ENCODE measurements at places on chromosomes 1 and 21.

GRCh38 chr1:17635276-17635675, 95.8 kb downstream of the ARHGEF10L start:
- no peak for DNase-seq

- DNase-seq: no peak
Measured at GRCh38 chr1:51969038-51969705, 21.3 kb downstream of the RAB3B start.

DNA sequence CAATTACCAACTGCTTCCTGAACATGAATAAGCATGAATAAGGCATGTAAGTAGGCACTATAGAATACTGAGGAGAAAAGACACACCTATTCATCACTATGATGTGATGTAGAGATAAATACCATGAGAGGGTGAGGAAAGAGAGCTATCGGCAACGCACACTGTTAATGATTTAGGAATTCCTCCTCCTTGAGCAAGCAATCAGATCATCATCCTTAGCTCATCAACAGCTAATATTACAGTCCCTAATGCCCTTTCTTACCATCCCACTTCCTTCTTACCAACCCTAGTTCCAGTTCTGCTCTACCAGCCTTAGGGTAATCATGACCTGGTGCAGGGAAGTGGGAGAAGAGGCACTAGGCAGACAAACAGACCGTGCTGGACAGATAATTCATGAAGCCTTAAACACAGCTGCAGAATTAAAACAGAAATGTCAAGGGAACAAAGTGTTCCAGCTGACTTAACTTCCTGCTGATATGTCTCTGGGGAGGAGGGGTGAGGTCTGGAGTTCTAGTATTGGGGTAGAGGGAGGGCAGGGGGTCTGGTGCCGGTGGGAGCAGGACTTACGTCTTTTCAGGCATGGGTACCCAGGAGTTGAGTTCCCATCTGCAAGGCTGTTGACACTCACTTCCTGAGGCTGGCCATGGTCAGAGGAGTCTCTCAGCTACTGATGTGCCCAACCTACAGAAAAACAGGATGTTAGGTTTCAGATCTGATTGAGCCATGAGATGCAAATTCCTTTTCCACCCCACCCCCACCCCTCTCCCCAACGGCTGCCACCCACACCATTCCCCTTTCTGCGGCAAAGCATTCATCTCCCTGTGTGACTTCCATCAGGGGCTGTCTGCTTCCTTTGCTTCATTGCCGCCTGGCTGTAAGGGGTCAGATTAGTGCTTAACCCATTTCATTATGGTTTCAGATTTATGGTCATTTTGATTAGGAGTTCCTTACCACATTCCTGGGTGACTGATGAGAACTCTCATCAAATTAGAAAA, 12.6 kb upstream of the RCSD1 start:
- DNase-seq: no peak

GRCh38 chr1:17119076-17119772, at the start of gene PADI2:
Gene PADI2, minus strand, starts transcription at chr1:17119451. Its CDS starts 80 bp downstream, at chr1:17119371.
- DNase-seq: peak; percentile 89

- DNase-seq: no peak
Measured at GRCh38 chr1:157277281-157277680, 139.1 kb upstream of the ETV3 start.

- DNase-seq: no peak
Measured at GRCh38 chr1:213049232-213049631, 1.8 kb upstream of the RPS6KC1 start.

GRCh38 chr1:226223157-226223785, at the start of gene MIXL1:
Gene MIXL1, plus strand, starts transcription at chr1:226223664. Its CDS starts 18 bp downstream, at chr1:226223682.
- DNase-seq: no peak

DNA sequence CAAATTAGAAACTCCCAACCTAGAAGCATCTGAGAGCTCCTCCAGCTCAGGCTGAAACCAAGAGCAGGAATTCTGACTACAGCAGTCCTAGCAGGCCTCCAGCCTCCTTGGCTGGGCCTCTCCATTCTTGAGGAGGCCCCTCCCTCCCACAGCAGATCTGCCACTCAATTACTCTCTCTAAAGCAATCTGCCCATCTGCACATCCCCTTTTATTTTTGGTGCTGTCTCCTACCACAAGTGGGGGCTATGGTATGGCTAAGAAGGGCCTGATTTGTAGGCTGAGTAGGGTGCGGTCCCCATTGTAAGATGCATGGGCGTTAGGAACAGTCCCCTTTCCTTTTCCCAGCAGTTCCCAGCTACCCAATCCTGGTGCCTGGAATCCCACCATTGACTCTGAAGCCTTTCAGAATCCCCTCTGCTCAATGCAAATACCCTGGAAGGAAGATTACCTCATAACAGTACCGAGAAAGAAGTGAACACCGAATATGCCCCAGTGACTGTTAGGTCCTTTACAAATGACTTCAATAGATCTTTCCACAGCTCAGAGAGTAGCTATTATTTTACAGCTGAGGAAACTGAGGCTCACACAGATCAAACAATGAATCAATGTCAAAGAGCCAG, 11.6 kb upstream of the TTC39A start:
- no peak for DNase-seq

DNA sequence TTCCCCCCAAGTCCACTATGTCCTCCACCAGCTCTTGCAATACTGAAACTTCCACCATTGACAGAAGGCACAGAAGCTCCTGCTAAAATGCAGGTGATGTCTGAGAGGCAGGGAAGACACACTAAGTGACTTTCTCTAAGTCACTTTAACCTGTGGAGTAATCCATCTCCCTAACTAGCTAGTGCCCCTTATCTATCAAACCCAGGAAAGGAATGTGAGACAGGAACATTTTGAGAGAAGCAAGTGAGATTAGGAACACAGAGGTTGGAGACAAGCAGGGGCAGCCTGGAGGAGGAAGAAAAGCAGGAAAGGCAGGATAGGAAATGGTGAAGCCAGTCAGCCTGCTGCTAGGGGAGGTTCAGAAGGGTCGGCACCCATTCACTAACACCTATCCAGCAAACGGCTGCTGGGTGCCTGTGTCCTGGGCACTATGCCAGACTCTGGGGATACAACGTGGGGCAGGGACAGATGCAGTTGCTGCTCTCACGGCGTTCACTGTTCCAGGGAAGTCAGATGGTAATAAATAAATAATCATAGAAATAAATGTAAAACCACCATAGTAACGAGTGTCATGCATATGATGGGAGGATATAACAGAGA, 7.0 kb downstream of the GPA33 start:
- DNase-seq: no peak

DNA sequence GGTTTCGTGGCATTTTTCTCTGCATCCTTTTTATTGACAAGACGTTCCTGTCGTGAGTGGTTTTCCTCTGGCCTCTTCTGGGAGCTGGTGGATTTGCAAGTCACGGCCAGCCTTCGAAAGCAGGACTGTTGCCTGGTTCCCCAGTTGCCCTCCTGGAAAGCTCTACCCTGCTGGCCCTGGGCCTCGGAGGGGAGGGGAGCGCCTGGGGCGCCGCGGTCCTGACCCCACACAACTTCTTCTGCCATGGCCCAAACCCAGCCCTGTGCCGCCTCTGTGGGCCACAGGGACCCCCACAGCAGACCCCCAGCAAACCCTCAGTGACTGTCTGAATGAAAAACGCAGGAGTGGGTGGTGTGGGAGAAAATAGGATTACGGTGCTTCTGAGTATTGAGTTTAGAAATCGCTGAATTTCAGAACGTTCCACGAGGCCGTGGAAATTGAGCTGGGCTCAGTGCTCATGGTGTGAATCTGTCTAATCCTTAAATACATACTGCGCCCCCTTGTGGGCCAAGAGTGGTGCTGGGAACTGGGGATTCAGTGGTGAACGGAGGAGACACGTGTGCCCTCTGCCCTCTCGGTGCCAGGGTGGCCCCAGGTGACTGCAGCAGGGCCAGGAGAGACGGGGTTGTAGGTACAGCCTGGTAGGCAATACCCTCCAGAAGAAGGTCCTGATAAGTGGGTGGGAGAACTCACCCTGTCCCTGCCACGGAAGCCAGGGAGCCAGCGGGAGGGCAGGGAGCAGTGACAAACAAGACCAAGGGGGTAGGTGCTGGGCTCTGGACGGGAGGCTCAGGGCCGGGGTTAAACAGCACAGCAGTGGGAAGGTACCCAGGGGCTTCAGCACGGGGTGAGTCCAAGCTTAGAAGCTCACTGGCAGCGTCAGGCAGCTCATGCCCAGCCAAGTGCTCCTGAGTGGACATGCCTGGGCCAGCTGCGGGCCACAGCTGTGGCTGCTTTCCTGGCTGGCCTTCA, 101.2 kb upstream of the COL6A1 start:
- DNase-seq: peak; percentile 75

GRCh38 chr21:18913914-18914313, 510.3 kb upstream of the TMPRSS15 start:
- DNase-seq: no peak

DNA sequence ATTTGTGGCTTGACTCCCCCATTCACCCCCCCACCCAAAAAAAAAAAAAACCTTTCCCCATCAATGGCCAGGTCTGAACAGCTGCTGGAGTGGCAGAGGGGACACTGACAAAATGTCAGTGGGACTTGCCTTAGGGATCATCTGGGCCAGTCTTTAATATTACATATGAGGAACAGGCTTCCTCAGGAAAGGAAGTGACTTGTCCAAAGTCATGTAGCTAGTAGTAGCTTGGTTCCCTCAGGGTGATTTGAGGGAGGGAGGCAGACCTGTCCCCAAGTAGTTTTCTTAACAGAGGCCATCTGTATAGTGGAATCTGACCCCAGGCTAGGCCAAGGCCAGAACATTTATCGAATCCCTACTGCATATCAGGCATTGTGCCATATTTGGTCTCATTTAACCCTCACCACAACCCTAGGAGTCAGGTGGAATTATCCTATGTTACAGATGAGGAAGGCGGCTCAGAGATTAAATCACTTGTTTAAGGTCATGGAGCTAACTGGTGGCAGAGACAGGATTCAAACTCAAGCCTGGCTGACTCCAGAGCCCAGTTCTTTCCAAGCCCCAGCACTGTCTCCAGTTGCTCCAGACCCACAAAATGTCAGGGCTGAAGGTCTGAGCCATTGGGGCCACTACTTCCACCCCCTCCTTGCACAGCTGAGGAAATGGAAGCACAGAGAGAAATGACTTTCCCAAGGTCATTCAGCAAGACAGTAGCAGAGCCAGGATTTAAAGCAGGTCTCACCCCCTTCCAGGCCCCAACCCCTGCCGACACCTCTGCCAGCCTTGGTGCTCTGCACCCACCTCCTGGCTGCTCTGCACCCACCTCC, 10.4 kb downstream of the ZBTB7B start:
- DNase-seq: no peak

DNA sequence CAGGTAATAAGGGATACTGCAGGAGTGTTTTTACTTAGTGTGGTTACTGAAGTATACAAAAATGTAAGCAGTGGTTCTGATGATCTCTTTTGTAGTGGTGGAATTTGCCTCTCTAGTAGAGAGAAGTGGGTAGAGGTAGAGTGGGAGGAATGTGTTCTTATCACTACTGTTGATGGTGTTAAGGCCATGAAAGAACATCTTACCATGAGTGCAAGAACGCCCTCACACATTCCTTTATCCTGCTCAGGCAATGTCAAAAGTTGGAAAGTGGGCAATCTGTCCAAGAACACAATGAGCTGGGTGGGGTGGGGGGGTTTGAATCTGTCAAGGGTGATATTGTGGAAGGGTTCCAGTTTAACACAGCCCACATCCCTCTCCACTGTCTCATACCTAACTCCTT, 78.6 kb downstream of the TTLL7 start:
- DNase-seq: no peak

- no peak for DNase-seq
Measured at GRCh38 chr1:226990133-226990716, 50.1 kb downstream of the COQ8A start.
